Thoracic aorta (tissue), 2 donors: ENCODE measurements at places on chromosomes 12 and 14.

DNA sequence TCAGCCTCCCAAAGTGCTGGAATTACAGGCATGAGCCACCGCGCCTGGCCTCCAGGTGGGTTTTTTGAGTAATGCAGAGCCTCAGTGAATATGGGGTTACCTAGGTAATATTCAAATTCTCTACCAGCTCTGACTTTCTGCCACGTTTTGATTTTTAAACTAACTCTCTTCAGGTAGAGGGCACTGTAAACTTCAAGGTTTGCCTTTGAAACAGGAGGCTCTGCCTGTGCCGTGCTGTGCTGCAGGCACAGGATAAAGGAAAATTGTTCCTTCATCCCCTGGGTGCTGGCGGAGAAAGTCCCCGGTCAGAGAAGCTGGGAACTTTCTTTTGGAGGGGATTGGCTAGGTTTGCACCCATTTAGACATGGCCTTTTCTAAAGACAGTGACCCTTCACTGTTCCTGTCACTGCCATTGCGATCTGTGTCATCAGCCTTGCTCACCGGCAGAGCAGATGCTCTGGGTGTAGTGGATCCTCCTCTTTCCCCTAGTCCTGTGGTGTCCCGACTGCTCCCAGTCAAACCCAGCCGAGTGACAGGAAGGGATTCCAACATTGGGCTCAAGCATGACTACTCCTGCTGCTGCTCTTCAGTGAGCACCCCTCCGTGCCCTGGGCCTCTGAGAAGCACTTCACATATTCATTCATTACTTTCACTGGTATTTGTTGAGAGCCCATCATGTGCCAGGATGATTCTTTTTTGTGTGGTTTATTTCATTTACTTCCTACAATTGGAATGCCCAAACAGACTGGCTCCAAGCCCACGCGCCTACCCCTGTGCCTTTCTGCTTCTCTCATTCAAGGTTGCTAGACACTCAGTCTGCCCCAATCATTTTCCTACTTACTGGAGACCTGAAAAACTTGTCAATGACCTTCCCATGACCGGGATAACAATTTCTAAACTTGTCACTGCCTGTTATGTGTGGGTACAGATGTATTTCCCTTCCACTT, 103.6 kb downstream of the TMEM30B start:
- H3K27ac ChIP-seq = peak overlapping the region; percentile 84
- peaks cover 26% of the 10 kb centered on the region for H3K4me1 ChIP-seq
- H3K27me3 ChIP-seq = no peaks in the 10 kb centered on the region
- no peak for DNase-seq
- no peaks in the 10 kb centered on the region for H3K36me3 ChIP-seq
- H3K4me3 ChIP-seq = no peak overlapping the region

DNA sequence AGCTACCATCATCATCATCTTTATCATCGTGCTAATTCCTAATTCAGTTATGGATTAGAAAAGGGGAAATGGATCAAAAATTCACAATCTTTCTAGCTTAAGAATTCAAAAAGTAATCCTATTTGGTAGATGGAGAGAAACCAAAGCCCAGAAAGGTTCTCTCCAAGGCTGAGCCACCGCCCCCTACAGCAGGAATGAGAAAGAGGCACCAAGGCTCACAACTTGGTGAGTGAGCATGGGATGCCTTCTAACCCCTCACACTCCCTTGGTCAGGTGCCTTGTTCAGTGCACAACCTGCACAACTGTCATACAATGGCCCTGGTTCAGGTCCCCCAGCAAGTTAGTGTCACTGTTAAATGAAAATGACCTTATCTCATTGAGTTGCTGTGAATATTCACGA, 171.5 kb downstream of the ANO2 start:
- H3K36me3 ChIP-seq = no peaks in the 10 kb centered on the region
- no peak overlapping the region for H3K4me3 ChIP-seq
- no peak overlapping the region for H3K27ac ChIP-seq
- no peak for DNase-seq

DNA sequence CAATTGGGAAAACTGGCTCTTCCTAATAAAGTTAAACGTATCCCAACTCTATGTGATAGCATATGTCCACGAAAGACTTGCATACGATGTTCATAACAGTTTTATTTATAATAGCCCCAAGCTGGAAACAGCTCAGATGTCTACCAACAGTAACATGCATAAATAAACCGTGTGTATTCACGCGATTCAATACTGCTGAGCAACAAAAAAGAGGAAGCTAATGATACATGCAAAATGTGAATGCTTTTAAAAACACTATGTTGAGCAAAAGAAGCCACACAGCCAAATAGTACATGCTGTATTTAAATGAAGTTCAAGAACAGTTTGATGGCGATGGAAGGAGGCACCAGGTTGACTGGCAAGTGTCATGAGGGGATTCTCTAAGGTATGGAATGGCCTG, 55.7 kb downstream of the TRIM9 start:
- H3K27ac ChIP-seq = no peak overlapping the region
- no peak for DNase-seq
- no peak overlapping the region for H3K4me3 ChIP-seq
- H3K27me3 ChIP-seq = no peaks in the 10 kb centered on the region

GRCh38 chr12:121064116-121064515, 25.1 kb upstream of the OASL start:
- no peaks in the 10 kb centered on the region for H3K36me3 ChIP-seq
- H3K4me1 ChIP-seq = no peaks in the 10 kb centered on the region
- DNase-seq = no peak
- no peak overlapping the region for H3K27ac ChIP-seq
- no peaks in the 10 kb centered on the region for H3K27me3 ChIP-seq

GRCh38 chr12:7190268-7191055, 976 bp downstream of the PEX5 start:
- peak overlapping the region; percentile 79 for H3K4me3 ChIP-seq
- no peaks in the 10 kb centered on the region for H3K27me3 ChIP-seq
- peaks cover 4% of the 10 kb centered on the region for H3K4me1 ChIP-seq

DNA sequence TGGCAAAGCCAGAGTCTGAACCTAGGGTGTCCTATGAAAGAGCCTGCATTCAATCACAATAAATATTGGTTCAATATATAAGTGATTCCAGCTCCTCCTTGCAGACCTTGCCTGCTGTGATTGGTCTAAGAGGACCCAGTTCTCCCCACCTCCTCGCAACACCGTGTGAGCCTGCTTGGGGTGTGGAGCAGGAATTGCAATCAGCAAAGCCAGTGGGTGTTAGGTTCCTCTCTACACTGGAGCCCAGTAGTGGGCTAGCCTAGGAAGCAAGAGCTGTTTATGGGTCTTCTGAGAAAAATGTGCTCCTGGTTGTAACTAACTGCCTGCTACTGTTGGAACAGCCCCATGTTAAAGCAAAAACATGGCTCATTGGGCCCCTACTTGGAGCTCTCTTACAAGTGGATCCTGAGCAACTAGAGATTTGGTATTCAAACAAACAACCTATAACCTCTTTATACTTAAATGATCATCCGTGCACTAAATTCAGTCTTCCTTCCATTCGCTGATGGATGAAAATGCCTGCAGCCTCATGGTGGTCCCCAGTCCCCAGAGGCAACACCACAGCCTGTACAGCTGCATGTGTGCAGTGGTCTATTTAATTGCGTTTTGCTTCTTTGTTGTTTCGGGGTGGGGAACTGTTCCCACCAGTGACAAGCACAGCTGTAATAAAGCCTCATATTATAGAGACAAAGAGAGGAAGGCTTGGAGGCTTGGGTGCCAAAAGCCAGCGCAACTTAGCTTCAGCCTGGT, 3.7 kb upstream of the SELPLG start:
- H3K27me3 ChIP-seq = no peaks in the 10 kb centered on the region
- H3K4me3 ChIP-seq = no peak overlapping the region
- H3K4me1 ChIP-seq = peaks cover 29% of the 10 kb centered on the region
- H3K27ac ChIP-seq = no peak overlapping the region

DNA sequence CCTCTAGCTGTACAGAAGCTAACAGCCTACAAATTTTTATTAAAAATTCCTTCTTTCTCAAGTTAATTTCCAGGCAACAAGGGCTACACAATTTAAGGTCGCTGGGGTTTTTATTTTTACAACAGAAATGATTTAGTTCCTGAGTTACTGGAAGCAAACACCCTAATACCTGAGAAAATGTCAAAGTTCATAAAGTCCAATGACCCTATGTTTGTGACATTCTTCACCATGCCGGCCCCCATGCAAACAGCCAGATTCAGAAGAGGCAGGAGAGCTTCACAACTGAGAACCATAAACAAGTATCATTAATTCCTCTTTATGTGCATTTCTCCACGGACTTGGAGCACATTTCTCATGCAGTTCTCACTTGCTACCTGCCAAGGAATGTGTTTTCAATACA, 236.2 kb upstream of the EGLN3 start:
- no peak for DNase-seq
- H3K36me3 ChIP-seq = no peaks in the 10 kb centered on the region
- H3K4me3 ChIP-seq = no peak overlapping the region
- no peaks in the 10 kb centered on the region for H3K4me1 ChIP-seq
